Gastrocnemius medialis (tissue), 4 donors: ENCODE measurements at places on chromosomes 3 and 15. TPM values are rescaled to one million over a fixed set of nuclear protein-coding genes. Genes with fewer than 3 reads are reported as not detected.

GRCh38 chr3:180804916-180805315 lies 107.6 kb upstream of the FXR1 start:
- peak; percentile 26 for DNase-seq
- H3K4me3 ChIP-seq, result no peak overlapping the region
- H3K4me1 ChIP-seq, result peaks cover 46% of the 10 kb centered on the region
- peak overlapping the region; percentile 58 for H3K27ac ChIP-seq
- H3K27me3 ChIP-seq, result no peaks in the 10 kb centered on the region

DNA sequence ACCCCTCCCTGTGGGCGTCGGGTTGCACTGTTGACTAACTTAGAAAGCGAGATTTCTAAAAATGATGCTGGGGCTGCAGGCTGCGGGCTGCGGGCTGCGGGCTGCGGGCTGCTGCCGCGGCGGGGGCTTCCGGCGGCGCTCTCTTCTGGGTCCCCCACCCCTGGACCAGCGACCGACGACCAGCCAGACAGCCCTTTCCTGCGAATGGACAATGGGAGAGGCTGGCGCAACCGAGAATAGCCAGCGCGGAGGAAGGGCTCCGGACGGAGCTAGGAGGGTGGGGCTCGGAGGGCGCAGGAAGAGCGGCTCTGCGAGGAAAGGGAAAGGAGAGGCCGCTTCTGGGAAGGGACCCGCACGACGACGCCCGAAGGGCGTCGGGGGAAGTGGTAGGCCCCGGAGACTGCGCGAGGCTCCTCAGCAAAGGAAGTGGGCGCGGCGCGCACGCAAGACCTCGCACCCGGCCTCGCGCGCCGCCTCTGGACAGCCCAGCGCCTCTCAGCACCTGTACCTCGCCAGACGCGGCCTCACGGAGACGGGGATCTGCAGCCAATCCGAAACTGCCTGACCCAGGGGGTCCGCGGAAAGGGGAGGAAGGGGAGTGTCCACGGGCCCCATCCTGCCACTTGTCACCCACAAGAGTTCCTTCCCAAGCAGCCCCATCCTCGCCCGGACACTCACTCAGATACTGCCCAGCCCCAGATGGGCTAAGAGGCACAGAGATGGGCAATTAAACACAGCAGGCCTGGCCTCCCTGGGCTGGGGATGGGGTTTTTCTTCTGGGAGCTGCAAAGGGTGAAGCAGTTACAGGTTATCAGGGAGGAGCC lies 70.7 kb downstream of the SLC12A8 start:
- peaks cover 37% of the 10 kb centered on the region for H3K4me1 ChIP-seq
- peak overlapping the region; percentile 6 for H3K27ac ChIP-seq
- peak; percentile 24 for DNase-seq
- peak overlapping the region; percentile 63 for H3K4me3 ChIP-seq
- H3K27me3 ChIP-seq, result no peaks in the 10 kb centered on the region

DNA sequence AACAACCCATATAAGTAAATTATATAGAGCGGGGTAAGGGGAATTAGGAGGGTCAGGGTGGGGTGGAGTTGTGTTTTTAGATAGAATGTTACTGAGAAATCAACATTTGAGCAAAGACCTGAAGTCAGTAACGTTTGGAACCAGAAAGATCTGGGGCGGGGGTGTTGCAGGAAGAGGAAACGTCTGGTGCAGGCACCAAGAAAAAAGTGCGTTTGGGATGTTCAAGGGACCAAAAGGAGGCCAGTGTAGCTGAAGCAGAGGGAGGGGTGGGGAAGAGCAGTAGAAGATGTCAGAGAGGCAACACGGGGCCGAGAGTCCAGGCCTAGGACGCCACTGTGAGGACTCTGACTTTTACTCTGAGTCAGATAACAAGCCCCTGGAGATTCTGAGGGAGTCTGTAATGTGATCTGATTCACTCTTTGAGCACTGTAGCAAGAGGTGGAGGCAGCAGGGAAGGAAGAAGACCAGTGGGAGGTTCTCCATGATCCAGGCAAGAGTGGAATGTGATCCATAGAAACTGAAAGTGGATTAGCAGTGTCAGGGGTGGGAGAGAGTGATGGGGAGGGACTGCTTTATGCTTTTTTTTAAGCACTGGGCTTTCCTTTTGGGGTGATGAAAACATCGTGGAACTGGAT lies 179.3 kb upstream of the CHRM5 start:
- no peak for DNase-seq
- no peaks in the 10 kb centered on the region for H3K36me3 ChIP-seq
- no peaks in the 10 kb centered on the region for H3K4me1 ChIP-seq

Gene IMPG2
- total RNA-seq, result 0.42 TPM

Gene ZNF280D
- total RNA-seq, result 45.5 TPM

DNA sequence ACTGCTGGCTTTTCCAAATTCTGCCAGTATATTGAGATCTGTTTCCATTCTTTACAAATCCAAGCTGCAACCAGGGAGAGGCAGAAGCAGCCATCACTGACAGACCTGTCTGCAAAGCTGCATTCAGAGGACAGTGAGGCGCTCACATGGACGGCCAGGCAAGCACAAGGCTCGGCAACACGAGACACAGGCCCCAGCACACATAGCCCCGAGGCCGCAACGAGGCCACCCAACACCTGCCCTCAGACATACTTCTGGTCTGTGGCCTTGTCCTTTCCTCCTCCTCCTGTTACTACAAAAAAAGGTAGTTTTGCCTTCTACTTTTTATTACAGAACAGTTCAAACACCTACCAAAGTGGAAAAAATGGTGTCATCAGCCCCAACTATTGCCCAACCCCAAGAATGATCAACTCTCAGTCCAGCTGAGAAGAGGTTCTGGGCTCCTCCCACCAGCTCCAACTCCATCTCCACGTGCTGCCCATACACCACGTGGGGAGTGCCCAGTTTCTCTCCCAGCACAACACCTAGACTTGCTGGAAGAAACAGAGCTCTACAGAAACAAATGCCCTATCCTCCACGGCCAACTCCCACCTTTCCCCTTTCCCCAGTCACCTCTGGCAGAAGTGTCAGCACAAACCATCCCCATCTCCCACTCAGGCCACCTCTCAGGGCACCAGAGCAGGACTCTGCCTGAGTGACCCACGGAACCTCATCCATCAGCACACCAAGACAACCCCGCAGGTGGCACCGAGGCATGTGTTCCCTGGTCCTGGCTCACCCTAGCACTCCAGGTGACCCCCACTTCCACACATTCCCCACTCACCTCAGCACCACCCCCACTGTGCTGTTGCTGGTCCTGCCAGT lies 7.4 kb downstream of the ZXDC start:
- peak overlapping the region; percentile 94 for H3K27ac ChIP-seq
- peaks cover 91% of the 10 kb centered on the region for H3K4me1 ChIP-seq
- peaks cover 54% of the 10 kb centered on the region for H3K36me3 ChIP-seq
- H3K4me3 ChIP-seq, result no peak overlapping the region

DNA sequence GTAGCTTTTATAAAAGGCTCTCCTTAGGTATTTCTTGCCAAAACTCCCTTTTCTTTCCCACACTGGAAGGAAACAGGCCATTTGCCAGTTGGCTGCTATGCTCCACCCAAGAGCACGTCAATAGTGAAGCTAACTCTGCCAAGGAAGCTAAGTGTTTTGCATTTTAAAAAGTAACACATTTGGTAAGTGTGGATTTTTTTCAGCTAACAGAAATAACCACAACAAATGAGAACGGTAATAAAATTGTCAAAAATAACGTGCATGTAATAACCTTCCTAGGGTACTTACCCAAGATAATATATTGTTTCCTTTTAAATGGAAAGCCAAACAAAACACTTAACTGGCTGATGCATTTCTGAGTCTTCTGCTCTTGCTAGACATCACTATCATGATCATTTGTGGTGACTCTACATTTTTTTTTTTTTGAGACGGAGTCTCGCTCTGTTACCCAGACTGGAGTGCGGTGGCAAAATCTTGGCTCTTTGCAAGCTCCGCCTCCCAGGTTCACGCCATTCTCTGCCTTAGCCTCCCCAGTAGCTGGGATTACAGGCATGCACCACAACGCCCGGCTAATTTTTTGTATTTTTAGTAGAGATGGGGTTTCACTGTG lies 4.6 kb downstream of the DPP8 start:
- peaks cover 27% of the 10 kb centered on the region for H3K36me3 ChIP-seq
- H3K27ac ChIP-seq, result peak overlapping the region; percentile 57
- DNase-seq, result peak; percentile 20
